ENCODE measurements at places on chromosomes 3 and 15.

DNA sequence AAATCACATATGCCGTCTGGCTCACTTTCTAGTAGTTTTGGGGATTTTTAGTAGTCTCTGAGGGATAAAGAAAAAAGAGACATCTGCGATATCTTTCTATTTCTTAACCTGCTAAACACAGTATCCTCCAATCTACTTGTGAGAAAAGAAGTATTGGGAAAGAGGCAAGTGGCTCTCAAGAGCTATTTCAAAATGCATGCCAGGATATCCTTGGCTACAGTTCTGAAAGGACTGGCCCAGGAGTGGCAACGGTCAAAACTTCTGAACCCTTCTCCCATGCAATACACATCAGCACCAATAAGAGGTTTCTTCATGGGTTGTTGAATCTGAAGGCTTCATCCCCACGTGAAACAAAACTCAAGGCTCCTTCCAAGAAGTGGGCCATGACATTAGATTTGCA lies 204.0 kb upstream of the WNT5A start:
- DNase-seq = no peak

DNA sequence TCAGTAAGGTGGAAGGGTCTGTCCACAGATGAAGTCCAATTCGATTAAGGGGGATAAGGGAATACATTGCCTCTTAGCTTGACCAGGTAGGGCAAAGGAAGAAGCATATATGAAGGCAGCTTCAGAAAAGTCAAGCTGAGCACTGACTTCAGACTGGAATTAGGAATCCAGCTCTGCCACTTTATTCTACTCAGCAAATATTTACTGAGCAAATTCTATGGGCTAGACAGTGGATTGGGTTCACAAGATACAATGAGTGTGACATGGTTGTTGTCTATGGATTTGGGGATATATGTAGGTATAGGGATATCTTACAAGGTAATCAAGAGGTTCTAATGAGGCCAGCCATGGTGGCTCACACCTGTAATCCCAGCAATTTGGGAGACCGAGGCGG lies 526 bp downstream of the ADIPOQ start:
- no peak for DNase-seq

DNA sequence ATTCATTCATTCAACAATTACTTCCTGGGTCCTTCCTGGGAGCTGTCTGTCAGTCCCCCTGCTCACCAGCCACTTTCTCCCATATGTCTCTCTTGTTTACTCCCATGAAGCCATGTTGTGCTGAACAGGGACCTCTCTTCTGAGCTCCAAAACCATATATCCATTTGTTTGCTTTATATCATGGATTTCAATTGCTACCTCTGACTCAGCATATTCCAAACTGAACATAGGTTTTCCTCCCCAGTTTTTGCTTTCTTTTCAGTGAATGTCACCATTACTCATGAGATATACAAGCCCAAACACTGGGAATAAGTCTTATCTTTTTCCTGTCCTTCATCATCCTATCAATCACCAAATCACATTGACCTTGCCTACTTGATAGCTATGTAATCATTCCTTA lies 152.5 kb upstream of the P2RY1 start:
- no peak for DNase-seq

GRCh38 chr15:76185716-76186115 lies 125.6 kb downstream of the ETFA start:
- peak; percentile 15 for DNase-seq

DNA sequence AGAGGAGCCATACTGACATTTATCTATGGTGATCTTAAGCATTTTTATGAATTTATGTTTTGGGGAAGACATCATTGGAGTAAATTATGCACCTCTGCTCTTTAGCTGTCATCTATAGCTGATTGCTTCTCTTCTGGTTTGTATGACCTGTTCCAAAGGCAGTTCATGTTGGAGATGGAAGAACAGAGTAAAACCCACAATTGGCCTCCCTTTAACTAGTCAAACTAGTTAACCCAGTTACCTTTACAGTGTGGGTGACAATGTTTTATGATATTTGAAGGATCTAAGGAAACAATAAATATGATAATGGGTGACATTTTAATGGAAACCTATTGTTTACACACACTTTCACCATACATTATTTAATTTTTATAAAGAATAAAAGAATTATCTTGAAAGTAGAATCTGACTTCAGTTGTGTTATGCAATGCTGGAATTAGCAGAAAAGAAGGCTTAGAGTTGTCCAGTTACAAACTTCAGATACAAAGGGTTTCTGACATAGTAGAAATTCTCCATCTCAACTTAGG lies 263.5 kb downstream of the NFKBIZ start:
- no peak for DNase-seq

DNA sequence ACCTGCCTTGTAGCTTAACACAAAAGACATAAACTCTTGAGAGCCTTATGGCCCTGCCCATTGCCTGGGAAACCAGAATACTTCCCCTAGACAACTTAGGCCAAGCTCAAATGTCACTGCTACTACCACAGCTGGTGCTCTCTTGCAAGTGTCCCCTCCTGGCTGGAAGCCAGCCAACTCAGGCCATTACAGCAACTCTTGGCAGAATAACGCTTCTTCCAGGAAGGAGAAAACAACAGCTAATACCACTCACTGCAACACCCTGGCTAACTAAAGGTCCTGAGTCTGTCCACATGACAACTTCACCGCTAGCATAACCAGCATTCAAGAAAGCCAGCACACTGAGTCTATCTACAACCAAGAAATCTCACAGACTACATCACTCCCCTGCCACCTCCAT lies 5.1 kb upstream of the B4GALT4 start:
- DNase-seq = no peak

- no peak for DNase-seq
These were observed 22.6 kb downstream of the SLC51A start for GRCh38 chr3:196238612-196239560.

DNA sequence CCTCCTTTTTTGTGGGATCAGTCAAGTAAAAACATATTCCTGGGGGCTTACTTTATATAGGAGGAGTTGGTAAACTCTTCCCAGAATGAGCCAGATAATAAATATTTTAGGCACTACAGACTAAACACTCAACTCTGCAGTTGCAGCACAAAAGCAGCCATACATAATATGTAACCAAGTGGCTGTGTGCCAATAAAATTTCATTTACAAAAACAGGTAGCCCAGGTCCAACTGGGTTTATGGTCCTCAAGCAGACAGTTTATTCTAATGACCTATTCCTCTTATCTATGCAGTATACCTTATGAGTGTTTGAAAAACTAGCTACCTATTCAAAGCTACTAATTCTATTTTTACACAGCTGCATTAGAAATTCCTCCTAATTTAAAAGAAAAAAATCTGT lies 61.8 kb downstream of the FAIM start:
- DNase-seq = no peak

- no peak for DNase-seq
These were observed 24.6 kb downstream of the ACAA1 start for GRCh38 chr3:38112378-38112761.

GRCh38 chr15:80132382-80132781 lies 20.4 kb upstream of the FAH start:
- no peak for DNase-seq

DNA sequence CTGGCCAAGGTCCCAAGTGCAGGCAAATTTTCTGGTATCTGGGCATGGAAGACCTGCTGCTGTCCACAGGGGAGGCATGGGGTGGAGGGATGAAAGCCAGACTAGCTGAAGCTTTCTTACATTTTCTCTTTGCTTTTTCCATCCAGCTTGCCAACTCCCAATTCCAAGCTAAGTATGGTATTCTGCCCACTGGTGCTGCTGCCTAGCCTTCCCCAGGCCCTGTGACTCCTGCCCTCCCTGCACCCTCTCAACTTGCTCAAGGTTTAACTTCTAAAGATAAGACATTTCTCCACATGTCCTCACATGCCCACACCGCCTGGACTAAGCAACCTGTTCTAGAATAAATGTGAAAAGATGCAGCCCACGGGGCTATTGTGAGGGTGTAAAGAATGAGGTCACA lies 59.5 kb upstream of the HACD2 start:
- DNase-seq = no peak

DNA sequence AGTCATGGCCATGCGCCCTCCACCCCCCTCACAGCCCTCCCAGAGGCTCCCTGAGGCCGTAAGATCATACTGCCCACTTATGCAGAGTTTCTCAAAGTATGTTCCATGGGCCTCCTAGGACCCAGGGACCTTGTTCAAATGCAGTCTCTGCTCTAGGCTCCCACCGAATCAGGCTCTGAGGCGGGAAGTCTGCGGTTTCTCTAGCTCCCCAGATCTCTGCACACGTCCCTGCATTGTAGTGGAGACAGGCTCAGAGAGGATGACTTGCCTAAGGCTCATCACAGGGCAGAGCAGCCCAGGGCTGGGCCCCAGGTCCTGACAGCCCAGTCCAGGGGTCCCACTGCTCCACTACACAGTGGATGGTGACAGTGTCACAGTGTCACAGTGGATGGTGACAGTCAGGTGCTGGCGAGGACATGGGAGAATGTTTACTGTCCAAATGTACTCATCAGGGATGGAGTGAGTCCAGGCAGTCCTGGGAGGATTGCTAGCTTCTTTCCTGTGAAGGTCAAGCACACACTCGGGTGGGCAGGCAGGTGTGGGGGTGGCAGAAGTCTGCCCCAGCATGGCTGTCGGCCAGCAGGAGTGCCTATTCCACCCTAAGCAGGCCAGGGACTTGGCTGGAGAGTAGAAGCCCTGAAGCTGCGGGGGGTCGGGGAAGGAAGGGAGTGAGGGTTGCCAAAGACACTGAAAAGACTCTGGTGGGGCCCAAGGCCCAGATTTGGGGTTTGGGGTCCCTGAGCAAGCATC lies 12.4 kb downstream of the ANKRD63 start:
- DNase-seq = no peak

GRCh38 chr3:50620820-50621219 lies 3.9 kb downstream of the MAPKAPK3 start:
- no peak for DNase-seq

DNA sequence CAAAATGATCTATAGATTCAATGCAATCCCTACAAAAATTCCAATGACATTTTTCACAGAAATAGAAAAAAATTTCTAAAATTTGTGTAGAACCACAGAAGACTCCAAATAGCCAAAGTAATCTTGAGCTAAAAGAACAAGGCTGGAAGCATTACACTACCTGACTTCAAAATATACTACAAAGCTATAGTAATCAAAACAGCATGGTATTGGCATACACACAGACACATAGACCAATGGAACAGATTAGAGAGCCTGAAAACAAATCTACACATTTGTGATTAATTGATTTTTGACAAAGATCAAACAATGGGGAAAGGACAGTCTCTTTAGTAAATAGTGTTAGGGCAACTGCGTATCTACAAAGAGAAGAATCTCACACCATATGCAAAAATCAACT lies 45.3 kb upstream of the RYK start:
- DNase-seq = no peak

- no peak for DNase-seq
These were observed 422.2 kb downstream of the GBE1 start for GRCh38 chr3:81339040-81339845.

GRCh38 chr3:80338366-80338765 lies 570.6 kb upstream of the ROBO1 start:
- DNase-seq = no peak

- DNase-seq = no peak
These were observed 128.2 kb downstream of the ZNF621 start for GRCh38 chr3:40653001-40653400.

GRCh38 chr3:119815716-119816115 lies 33.8 kb downstream of the NR1I2 start:
- no peak for DNase-seq

GRCh38 chr3:34053626-34054025 lies 255.2 kb downstream of the PDCD6IP start:
- DNase-seq = no peak

GRCh38 chr3:104717828-104718196 lies 648.9 kb upstream of the ALCAM start:
- no peak for DNase-seq

GRCh38 chr3:8629151-8630021 lies 15.2 kb downstream of the SSUH2 start:
- peak; percentile 62 for DNase-seq

- DNase-seq = no peak
These were observed 32.0 kb upstream of the CCDC80 start for GRCh38 chr3:112672716-112673541.

DNA sequence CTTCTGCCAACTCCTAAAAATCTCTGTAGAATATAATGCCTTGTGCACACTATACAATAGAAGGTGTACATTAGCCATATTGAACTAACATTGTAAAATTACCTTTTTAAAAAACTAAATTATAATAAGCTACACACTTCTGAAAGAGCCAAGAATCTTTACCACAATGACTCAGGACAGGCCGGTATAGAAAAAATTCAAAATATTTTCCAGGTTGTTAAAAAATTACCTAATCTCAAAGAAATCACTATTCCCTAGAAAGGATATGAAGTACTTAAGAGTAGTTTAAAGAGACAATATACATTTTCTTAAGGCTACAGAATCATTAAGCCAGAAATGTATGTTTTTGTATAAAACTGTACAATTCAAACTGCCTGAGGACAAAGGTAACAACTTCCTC lies 48.5 kb downstream of the TJP1 start:
- DNase-seq = no peak

- no peak for DNase-seq
These were observed 32.2 kb downstream of the RPLP1 start for GRCh38 chr15:69484837-69485236.

GRCh38 chr15:98873441-98874218 lies 134.0 kb downstream of the PGPEP1L start:
- no peak for DNase-seq

DNA sequence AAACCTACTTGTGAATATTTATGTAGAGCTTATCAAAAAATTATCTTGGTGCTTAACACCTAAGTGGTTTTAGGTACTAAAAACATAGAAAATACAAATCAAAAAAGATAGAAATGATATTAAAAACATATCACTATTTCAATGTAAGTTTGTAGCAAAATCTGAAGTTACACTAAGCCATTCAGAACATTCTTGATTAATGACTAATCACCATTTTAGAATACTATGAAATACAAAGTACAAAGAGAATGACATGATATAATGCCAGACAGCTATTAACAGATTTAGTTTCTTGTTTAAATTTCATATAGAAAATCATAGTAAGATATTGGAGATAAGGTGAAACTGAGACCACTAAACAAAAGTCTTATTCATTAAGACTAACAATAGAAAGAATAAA lies 169.7 kb upstream of the AGTR1 start:
- no peak for DNase-seq

DNA sequence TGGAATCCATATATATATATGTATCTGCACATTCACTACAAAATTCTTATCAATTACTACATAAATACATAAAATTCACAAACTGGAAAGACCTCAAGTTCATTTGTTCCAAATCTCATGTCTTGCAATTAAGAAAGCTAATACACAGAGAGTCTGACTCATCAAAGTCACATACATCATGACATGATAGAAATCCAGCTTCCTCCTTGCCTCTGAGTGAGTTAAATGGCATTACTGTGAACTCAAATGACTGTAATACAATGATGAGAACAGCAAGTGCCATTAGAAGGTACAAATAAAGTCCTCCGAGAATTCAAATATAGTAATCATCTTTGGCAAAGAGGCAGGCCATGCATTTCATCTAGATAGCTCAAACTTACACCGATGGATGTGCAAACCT lies 55.1 kb upstream of the AGTR1 start:
- no peak for DNase-seq

DNA sequence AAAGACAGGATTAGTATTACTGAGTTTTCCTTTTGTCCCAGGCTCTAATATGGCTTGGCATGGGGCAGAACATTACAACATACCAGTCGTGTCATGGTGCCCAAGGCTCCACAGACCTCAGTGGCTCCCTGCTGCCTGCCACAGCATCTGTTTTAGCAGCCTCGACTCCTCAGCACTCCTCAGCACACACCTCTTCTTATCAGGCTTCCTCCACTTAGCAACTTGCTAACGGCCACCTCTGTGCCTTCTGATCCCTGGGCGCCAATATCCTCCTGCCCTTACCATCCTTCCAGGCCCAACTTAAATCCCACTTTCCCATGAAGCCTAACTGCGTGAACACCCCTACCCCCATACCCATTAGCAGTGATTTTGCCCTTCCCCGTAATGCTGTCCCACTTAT lies 6.2 kb upstream of the CAPN3 start:
- no peak for DNase-seq
